G401 (cell line): ENCODE measurements at places on chromosomes 1 and 21. TPM values are rescaled to one million over a fixed set of nuclear protein-coding genes. Genes with fewer than 3 reads are reported as not detected.

DNA sequence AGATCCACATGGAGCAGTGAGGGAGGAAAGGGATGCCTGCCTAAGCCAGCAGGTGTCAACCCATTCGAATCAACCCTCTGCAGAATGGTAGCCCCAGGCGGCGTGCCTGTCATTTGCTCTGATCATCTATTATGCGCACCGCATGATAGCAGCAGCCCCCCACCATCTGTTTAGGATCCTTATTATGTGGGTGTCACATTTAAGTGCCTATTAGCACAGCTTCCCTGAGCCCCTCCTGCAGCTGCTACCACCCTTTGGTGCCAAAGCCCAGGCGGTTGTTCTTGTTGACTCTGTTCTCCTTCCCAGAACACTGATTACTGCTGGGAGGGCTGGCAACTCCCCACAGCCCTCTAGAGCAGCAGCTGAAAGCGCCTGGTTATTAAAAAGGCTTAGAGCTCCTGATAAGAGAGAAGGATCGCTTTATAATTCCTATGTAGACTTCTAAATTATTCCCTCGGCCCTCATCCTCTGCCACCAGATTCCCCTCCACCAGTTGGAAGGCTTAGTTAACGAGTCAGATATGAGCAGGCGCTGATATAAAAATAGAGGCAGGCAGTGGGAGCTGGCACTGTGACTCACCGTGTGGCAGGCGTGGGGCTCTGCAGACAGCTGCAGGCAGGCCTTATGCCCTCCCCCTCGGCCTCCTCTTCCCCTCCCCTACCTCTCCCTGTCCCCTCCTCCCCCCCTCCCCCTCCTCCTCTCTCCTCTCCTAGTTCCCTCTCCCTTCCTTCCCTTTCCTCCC, 23.0 kb downstream of the ACTA1 start:
- peak; percentile 94 for DNase-seq

DNA sequence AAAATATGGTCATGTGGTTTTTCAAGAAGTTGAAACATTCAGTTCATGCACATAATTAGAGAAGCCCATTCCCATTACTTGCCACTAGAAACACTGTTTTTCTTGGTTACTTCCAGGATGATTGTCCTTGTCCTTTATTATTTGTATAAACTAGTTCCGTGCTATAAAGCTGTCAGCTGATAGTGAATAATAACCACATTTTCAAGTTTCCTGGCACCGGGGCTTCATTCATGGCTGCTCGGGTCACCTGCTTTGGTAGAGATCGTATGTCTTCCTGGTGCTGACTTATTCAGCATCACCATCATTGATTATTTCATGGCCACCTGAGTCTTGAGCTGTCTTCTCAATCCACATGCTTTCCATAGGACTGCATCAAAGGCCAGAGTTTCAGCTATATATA, 62.9 kb upstream of the ZNF326 start:
- DNase-seq, result no peak

Gene BSND
- total RNA-seq, result not detected in 2 replicates

Gene INAVA
- total RNA-seq, result 39.3 and 54.7 TPM in 2 replicates
